ENCODE measurements at places on chromosomes 13 and 19.

- DNase-seq: no peak
Measured at GRCh38 chr13:93628136-93628797, 401.7 kb downstream of the GPC6 start.

DNA sequence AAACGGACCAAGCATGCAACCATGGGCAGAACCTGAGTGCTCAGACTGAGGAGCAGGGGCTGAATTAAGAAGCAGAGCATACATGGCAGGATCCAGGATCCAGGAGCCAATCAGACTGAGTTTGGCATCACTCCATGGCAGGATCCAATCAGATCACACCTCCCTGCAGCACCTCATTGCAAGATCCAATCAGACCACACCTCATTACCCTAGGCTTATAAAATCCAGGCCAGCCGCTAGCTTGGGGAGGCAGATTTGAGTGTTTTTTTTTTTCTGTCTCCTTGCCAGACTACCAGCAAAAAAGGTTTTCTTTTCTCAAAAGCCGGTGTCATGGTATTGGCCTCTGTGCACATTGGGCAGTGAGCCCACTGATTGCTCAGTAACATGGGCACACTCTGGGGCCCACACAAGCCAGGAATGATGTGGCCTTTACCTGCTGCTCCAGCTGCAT, 127.9 kb upstream of the GJB6 start:
- DNase-seq: no peak

DNA sequence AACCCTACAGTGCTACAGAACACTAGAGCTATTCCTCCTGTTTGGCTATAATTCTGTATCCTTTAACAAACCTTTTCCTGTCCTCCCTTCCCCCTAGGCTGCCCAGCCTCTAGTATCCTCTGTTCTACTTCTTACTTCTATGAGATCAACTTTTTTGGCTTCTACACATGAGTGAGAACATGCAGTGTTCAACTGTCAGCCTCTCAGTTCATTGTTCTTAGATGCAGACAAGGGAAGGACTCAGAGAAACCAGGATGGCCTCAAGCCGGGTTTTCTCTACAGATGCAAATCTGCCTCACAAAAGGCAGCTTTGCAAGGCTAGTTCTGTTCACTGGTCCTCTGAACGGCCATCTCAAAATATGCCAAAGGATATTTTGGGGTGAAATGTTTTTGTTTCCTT, 18.4 kb downstream of the AMER2 start:
- DNase-seq: no peak

GRCh38 chr13:106349080-106349931, 186.2 kb downstream of the EFNB2 start:
- no peak for DNase-seq

DNA sequence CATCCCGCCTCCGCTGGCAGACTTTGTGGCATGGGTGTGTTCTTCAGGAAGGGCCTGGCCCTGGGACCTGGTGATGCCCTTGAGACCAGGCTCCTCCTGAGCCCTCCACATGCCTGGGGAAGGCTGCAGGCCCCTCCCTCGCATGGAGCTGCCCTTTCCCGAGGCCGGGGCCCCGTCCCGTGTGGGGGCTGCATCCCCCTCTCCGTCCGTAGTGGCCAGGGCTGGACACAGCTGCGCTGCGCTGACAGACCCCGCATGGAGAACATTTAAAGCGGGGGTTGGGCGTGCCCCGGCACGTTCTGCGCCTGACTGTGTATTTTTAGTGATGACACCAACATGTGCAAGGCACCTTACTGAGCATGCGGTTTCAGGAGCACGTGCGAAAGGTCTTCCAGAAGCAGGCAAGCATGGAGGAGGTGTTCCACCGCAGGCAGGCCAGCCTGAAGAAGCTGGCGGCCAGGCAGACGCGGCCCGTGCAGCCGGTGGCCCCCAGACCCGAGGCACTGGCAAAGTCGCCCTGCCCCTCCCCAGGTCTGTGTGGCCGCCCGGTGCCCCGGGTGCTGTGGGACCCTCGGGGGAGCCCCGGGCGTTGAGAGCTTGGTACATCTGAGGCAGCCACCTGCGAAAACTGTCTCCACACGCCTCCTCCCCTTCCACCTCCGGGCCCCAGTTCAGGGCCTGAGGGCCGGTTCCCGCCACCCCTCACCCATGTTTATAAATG, 28.8 kb upstream of the F7 start:
- DNase-seq: no peak

- no peak for DNase-seq
Measured at GRCh38 chr13:31894931-31895330, 136.6 kb upstream of the FRY start.

DNA sequence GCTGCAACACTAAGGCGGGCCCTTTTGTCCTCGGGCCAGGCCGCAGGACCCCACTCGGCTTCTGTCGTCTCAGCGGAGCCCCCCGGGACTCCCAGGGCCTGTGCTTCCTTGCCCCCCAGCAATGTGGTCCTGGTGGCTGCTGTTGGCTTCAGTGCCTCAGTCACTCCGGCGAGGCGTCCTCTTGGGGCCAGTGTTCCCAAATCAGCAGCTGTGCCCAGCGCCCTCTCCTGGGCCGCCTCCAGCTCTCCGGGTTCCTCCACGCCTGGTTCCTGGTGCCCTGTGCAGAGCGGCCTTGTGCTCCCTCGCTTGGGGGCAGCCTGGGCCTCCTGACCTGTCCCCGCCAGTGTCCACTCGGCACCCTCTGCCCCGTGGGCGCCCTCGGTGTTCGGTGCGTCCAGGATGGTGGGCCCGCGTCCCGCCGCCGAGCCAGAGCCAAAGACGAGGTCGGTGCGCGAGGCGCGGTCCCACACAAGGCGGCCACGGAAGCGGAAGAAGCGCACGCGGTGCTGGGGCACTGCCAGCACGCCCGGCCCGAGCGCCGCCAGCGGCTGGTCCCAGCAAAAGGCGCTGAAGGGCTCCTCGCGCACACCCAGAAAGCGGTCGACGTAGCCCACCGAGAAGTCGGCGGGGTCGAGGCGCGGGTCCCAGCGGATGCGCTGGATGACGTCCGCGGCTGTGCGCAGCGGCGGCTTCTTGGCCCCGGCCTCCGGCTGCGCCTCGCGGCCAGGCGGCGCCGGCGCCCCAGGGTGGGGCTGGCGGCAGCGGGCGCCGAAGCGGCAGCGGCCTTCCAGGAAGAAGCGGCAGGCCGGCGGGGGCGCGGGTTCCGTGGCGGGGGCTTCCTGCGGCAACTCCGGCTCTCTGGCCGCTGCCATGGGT, 685 bp downstream of the LENG9 start:
- no peak for DNase-seq

DNA sequence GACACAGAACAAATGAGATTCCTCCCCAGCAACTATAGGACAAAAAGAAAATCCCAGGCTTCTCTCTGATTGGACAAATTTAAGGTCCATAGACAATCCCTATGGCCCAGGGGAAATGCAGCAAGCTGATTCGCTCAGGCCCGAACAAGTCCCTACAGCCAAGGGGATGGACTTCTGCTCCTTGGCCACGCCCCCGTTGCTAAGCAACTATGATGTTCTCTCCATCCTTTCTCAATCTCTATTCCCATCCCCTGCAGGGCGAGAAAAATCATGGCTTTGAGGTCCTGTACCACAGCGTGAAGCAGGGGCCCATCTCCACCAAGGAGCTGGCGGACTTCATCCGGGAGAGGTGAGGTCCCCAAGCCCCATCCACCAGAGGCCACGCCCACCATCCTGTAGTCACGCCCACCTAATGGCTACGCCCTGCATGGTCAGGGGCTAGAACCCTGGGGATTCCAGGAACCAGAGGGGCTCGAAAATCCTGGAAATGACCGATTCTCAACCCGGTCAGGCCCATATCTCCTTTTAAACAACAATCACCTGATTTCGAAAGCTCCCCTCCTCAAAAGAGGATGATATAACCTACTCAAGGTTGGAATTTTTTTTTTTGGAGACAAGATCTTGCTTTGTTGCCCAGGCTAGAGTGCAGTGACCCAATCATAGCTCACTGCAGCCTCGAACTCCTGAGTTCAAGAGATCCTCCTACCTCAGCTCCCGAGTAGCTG, 11.4 kb downstream of the FCHO1 start:
- DNase-seq: peak; percentile 18

DNA sequence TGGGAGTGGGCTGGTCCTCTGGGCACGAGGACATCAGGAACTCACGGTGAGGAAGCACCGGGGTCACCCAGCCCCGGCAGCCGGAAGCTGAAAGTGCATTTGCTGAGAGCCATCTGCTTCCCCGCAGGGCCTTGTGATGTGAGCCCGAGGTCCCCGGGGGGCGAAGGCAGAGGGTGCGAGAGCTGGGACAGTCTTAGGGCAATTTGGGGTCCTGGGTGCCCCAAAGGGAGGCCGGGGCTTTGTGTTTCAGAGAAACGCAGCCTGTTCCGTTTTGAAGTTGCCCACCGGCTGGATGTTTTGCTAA, 4.8 kb downstream of the F2RL3 start:
- DNase-seq: no peak

GRCh38 chr13:26707122-26708006, 53.2 kb downstream of the GPR12 start:
- DNase-seq: peak; percentile 60

GRCh38 chr13:39840201-39840600, 184.7 kb downstream of the COG6 start:
- no peak for DNase-seq

DNA sequence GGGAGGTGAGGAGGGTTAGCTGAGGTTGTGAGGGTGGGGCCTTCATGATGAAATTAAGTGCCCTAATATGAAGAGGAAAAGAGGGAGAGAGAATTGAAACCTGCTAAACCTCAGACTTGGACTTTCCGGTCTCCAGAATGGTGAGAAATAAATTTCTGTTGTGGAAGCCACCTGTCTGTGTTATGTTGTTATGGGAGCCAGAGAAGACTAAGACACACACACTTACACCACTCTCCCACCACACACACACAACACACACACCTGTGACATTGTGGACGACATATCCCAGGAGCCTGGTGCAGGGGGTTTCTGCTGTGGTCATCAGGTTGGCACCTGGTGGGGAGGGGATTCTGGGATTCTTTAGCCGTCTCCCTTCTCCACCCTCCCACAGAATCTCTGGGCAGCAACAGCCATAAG, 14.0 kb downstream of the KLK4 start:
- no peak for DNase-seq

DNA sequence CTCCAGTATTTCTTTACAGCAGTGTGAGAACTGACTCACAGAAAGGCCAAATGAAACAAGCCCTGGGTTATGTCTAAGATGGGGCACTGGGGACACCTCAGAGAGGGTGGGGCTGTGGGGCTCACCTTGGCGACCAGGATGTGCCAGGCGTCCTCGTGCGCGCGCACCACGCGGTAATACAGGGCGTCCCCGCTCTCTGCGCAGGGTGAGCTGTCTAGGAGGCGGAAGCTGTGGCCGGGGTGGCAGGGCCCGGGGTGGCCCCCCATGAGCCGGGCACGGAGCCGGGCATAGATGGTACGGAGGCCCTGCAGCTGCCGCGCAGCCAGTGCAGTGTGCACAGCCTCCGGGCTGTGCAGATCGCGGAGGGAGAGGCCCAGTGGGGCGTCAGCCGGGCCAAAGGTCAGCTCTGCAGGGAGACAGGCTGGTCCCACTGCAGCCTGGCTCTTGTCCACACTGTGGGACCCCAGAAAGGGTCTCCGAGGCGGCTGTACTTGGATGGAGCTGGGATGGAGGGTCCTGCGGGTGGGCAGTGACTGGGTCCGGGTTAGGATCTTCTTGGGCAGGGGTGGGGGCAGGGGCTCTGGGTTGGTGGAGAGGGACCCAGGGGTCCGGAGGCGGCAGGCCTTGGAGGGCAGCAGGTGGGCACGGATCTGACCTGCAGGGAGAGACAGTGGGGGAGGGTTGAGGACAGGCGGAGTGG, 3.4 kb downstream of the PEAK3 start:
- DNase-seq: no peak

DNA sequence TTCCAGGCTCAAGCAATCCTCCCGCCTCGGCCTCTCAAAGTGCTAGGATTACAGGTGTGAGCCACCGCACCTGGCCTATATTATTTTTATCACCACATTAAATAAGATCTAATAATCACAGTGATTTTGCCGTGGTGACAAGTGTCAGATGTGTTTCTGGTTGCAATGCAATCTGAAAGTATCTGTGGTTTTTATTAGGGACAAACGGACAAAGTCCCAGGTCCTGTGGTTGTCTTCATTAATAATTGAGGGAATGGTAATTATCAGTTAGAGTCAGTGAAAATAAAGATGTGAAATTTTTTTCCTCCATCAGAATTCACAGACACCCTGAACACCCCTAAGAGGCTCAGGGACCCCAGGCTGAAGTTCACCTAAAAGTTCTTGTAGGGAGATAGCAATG, 1.3 kb upstream of the TICAM1 start:
- no peak for DNase-seq

- no peak for DNase-seq
Measured at GRCh38 chr13:101127741-101128353, 288.5 kb downstream of the NALCN start.

GRCh38 chr19:51001515-51001914, at the start of gene KLK8:
Gene KLK8 (minus strand): TSS chr19:51001604. CDS start chr19:51001167, 437 bp downstream.
- DNase-seq: no peak

DNA sequence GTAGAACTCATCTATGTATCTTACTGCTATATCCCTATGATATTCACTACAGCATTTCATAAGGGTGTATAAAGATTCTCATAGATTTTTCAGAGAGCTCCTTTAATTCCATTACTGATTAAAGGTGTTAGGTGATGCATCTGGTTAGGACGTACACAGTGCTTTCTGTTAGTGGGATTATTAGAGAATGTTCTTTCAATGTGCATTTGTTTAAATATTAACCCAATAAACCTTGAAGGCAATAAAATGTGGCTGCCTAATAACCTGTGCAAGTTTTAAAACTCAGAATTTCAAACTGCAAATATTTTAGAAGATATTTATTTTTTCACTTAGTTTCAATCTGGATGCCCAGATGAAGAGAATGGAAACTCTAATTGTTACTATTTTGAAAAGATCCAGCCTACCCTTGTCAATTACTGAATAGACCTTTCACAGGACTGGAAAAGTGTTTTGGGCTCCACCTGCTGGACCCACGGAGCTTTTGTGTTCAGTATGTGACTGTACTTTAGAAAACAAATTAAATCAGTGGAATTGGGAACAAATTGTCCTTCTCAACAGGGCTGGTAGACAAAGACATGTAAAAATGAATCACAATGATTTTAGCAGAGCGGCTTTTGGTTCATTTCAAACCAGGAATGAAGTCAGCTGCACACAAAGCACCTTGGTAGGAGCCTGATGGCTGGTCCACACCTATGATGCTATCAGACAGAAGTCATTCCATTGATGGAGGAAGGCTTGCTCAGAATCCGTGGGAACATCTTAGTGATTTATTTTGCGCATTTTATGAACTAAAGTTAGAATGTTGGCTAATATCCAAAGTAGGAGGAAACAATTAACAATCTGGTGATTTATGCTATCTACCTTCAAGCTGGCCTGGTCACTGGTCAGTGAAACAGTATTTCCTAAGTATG, 89.4 kb upstream of the RAP2A start:
- DNase-seq: no peak

Data from D721Med (cell line).